ENCODE measurements at places on chromosomes 13 and 19.

- DNase-seq, result no peak
Measured at GRCh38 chr19:41945135-41945766, 13.9 kb downstream of the RABAC1 start.

DNA sequence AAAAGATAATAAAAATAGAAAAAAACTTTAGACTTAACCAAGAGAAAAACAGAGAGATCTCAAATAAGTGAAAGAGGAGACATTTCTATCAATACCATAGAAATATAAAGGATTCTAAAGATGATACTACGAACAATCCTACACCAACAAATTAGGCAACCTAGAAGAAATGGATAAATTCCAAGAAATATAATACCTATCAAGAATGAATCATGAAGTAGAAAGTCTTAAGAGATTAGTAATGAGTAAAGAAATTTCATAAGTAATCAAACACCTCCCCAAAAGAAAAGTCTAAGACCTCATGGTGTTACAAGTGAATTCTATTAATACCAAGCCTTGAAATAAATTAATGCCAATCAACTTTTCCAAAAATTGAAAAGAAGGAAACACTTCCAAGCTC is 1584.5 kb upstream of the MIR17HG start:
- no peak for DNase-seq

- no peak for DNase-seq
Measured at GRCh38 chr19:53871454-53871853, 3.8 kb downstream of the MYADM start.

- DNase-seq, result no peak
Measured at GRCh38 chr19:45999653-46000121, 4.4 kb downstream of the CCDC61 start.

DNA sequence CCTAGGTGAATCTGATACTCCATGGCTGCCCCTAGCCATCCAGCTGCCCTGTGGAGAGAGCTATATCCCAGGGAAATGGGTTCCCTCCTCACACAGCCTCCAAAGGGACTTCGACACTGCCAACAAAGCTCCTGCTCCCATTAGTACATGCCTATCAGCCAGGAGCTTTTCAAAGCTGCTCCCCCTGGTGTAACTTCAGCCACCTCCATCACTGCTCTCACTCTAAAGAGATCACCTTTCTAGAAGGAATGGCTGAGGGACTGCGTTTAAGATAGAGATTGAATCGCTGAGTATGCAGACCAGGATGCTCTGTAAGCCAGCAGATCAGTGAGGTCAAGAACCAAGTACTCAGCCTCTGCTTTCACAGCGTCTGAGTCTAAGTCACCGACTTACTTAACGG is 213.7 kb downstream of the NALCN start:
- DNase-seq, result no peak

DNA sequence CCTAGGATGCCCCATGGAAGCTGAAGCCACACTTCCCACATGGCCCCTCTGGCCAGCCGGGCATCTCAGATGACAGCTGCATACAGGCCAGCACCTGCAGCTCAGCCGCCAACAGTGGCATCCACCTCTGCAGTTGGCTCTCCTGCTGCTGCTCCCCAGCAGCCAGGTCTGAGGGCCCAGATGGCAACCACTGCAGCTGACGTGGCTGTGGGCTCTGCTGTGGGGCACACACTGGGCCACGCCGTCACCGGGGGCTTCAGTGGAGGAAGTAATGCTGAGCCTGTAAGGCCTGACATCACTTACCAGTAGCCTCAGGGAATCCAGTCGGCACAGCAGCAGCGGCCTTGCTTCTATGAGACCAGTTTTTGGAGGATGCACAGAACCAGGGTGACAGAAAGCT is 45.3 kb upstream of the LSM14A start:
- DNase-seq, result no peak

Data from NCI-H1417 treated with DMSO at 0.1 percent for 48 hours (cell line).